ENCODE measurements at places on chromosomes 11 and 22.

- DNase-seq = no peak
These were observed 3.2 kb upstream of the HMOX1 start for GRCh38 chr22:35377735-35378134.

GRCh38 chr11:13672576-13673210 is 4.2 kb downstream of the FAR1 start:
- no peak for DNase-seq

DNA sequence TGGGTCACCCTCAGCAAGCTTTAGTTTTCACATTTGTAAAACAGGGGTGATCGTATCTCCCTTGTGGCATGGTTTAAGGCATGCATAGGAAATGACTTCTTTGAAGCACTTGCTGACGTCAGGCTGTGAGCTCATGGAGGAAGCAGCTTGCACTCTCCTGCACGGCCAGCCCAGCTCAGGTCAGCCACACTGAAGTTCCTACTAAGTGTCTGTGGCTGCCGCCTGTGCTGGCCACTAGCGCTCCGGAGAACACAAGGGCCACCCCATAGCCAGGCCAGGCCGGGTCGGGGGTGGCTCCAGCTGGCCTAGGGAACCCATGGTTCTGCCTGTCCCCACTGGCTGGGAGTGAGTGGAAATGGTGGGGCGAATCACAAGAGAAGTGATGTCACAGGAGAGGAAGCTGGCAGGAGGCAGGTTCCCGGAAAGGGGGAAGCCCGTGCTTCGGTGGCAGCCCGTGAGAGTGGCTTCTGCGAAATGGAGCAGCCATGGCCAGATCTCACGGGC is 28.2 kb downstream of the KCTD17 start:
- DNase-seq = no peak

DNA sequence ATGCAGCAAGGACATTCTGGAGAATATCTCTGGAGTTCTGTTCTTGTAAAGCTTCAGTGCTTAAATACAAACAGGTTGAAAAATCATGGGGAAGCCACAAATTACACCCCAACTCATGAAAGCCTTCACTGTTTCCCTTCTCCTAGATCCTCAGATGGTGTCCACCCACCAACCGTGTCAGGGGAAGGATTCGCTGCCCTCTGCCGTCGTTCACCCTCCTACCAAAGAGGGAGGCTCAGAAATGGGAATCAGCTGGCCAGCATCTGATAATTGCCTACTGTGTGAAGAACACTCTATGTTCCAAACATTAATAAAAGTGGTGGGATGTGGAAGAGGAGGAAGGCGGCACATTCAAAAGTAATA is 7.4 kb upstream of the HEPACAM start:
- DNase-seq = peak; percentile 79

GRCh38 chr11:108197351-108197750 is 25.1 kb downstream of the NPAT start:
- no peak for DNase-seq

- DNase-seq = no peak
These were observed 108.6 kb downstream of the BRD1 start for GRCh38 chr22:49719046-49719445.

DNA sequence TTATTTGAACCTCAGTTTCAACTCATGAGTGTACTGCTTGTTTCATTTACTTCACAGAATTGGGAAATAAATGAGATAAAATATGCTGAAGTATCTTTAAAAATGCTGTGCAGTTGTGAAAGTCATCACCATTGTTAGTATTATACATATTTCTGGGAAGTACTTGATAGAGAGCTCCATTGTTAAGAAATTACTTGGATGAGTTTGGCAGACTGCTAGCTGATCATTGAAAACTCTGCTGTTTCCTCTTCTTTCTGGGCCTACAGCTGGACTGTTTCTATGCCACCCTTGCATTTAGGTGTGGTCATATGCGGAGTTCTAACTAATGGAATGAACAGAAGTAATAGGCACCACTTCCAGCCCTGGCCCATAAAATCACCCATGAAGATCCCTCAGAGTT is 10.0 kb downstream of the SIK2 start:
- DNase-seq = no peak

DNA sequence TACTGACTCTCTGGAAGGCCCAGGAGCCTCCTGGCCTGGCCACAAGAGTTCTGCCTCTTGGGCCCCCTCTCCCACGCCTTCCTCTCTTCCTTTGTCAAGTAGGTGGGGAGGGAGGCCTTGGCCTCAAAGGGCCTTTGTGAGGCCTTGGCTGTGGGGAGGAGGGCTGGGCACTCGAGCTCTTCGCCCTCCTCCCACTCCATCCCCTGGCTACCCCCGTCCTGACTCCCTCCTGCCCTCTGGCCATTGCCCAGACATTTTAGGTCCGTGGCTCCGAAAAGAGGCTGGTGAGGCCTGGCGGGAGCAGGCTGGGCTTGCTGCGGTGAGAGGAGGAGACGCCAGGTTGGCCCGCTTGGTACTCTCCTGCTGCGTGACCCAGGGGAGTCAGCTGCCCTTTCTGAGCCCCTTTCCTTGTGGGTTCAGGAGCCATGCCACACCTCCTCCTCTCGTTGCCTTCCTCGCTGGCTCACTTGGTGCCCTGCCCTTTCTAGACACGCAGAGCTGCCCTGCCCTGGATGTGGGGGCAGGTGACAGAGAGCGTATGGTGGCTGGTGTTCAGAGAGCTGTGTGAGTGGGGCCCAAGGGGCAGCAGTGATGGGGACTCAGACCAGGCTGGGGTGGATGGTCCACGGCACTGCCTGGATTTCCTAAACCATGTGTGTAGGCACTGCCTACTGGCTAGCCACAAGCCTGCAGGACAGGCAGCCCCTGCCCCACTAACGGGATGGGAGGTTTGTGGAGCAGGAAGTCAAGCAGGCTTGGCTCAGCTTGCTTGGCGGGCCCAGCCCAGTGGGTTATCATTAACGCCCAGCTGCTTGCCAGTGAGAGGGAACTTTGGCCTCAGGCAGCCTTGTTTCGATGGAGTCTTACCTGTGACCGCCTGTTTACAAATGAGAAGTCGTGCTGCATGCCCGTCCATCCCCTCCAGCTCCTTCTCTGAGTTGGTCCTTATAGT is 15.8 kb upstream of the OMP start:
- no peak for DNase-seq

DNA sequence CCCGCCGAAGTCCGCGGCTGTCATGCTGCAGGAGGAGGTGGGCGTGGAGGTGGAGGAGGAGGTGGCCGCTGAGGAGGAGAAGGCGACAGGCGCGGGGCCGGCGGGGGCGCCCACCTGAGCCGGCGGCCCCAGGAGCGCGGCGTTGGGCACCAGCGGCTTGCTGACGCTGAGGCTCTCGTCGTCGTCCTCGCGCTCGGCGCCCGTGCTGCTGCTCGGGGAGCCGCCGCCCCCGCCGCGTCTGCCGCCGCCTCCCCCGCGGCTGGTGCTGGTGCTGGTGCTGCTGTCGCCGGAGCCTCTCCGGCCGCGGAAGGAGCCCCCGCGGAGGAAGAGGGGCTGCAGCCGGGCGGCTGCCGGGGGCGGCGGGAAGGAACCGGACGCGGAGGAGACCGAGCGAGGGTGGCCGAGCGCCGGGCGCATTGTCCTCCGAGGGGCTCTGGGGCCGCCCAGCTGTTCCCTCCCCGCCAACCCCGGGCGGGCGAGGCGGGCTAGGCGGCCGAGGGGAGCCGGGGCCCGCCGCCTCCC is 388 bp downstream of the TMEM121B start:
- no peak for DNase-seq

- DNase-seq = no peak
These were observed 20.8 kb downstream of the CSNK2A3 start for GRCh38 chr11:11332141-11332710.

DNA sequence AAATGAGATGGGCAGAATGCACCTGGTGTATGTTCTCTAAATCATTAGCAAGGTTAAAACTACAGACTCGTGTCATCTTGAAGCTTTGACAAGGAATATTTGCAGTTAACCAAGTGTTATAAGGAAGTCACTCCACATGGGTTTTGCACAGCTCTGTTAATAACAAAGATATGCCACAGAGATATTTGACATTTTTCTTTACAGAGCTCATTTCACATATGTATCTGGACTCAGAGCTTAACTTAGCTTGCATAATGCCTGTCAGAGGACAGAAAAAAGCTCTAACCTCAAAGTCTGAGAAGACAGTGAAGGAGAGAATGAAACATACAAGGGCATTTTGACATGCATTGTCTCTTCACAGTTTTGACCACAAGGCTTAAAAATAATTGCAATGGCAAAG is 105.5 kb downstream of the C11orf87 start:
- no peak for DNase-seq

- no peak for DNase-seq
These were observed 164.6 kb downstream of the MN1 start for GRCh38 chr22:27636716-27637508.

DNA sequence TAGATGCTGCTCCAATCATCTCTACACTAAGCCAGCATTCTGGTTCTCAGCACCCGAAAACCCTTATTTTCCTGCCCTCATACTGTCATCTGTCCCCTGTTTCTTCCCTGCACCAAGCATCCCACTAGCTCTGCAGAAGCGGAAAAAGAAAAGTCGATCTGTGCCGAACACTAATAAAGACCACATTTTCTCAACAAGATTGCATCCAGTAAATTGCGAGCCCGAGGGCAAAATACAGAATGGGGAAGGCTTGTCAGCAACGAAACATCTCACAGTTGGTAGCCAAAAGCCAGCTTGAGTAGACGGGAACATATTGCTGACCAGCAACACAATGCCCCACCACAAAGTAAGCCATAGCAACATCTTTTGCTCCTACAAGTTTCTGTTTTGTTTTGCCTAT is 227.4 kb downstream of the CADM1 start:
- DNase-seq = no peak

DNA sequence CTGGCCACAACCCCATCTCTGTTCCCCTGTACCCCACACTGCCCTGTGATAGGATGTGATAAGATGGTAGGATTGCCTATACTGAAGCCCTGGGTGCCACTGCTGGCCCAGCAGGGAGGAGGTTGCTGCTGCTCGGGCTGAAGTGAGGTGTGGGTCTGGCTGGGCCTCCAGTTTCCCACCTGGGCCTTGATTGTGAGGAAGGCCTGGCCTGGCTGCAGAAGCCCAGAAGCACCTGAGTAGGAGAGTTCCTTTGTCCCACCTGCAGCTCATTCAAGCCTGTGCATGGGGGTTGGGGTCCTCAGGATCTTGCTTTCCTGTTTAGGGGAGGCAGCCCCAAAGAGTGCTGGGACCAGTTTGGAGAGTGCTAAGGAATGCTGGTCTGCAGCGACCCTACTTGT is 3.3 kb downstream of the ST3GAL4 start:
- DNase-seq = no peak

GRCh38 chr11:31218847-31219246 is 150.7 kb downstream of the DCDC1 start:
- DNase-seq = no peak

GRCh38 chr11:8033305-8034105 is 46.4 kb downstream of the EIF3F start:
- DNase-seq = peak; percentile 71

DNA sequence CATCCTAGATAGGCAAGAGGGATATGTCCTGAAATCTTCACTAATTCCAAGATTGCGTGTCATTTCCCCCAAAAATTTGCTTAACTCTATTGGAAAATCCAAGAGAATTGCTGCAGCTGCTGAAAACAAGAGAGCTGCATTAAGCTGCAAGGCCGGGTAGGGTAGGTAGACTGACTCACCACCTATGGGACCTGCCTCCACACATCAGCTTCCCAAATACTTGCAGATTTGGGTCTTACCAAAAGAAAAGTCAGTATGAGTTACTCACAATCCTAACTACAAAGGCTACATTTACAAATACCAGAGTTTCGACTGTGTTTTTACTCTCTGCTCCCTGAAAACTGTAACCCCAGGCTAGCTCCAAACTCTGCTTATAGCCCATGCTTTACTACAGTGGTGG is 142.5 kb upstream of the TEAD1 start:
- DNase-seq = no peak

GRCh38 chr11:101470419-101470818 is 113.4 kb downstream of the TRPC6 start:
- DNase-seq = no peak

DNA sequence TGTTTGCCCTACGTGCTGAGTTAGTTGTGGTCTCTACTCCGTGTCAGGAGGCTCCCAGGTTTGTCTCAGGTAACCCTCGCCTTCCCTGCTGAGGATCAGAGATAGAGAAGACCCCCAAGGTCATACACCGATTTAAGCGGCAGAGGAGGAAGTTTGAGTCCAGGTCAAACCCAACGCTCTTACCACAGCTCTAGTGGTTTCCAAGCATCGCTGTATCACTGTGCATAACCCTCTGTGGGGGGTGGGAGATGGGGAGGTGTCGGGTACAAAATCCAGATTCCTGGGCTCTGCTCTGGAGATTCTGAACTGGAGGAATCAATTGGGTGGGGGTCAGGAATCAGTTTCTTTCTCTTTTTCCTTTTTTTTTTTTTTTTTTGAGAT is 627 bp downstream of the DNAJC4 start:
- no peak for DNase-seq

DNA sequence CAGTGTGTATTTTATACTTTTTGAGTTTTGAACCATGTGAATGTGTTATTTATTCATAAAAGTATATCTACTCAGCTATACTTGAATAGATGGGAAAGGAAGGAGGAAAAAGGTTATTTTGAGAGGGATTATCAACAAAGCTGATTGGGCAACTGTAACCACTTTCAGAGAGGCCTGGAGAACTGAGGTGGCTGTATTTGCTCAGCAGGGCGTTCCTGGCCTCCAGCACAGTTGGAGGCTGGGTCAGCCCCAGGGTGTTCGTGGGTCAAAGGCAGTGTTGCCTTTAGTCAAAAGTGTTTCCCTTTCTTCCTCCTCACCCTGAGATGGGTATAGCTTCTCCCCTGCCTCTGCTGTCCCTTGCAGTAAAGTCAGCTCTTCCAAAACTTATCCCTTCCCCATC is 26.7 kb downstream of the ASCC2 start:
- no peak for DNase-seq

DNA sequence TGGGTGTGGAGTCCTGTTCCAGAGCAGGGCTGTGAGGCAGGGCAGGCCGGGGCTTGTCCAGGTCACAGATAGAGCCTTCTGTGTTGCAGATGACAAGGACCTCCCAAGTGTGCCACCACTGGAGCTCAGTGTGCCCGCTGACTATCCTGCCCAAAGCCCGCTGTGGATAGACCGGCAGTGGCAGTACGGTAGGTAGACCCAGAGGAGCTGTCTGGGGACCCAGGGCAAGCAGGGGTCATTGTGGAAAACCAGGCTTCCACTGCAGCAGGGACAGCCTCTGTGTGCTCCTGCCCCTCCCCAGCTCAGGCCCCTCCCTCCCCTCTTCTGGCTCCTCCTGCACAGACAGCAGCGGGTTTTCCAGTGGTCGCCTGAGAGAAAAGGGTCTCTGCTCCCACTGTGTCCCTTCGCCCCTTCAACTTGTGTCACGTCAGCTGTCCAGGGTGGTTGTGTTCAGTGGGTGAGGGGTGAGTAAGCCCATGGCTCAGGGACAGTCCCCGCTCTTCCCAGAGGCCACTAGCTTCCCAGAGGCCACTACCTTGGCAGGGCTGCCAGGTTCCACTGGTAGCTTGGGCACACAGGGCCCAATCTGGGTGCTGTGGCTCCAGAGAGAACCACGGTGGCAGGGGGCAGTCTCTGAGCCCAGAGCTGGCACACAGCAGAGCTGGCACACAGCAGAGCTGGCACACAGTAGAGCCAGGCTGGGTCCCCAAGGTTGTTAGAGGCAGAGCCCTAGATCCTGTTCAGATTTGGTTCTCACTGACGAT is 78.4 kb downstream of the MED15 start:
- no peak for DNase-seq

GRCh38 chr11:111977146-111978027 is 40.2 kb downstream of the DIXDC1 start:
- DNase-seq = peak; percentile 67

All from nucleus accumbens (tissue), 56 donors.